Renal cortex interstitium (tissue), 15 donors: ENCODE measurements at places on chromosomes 3 and 15.

DNA sequence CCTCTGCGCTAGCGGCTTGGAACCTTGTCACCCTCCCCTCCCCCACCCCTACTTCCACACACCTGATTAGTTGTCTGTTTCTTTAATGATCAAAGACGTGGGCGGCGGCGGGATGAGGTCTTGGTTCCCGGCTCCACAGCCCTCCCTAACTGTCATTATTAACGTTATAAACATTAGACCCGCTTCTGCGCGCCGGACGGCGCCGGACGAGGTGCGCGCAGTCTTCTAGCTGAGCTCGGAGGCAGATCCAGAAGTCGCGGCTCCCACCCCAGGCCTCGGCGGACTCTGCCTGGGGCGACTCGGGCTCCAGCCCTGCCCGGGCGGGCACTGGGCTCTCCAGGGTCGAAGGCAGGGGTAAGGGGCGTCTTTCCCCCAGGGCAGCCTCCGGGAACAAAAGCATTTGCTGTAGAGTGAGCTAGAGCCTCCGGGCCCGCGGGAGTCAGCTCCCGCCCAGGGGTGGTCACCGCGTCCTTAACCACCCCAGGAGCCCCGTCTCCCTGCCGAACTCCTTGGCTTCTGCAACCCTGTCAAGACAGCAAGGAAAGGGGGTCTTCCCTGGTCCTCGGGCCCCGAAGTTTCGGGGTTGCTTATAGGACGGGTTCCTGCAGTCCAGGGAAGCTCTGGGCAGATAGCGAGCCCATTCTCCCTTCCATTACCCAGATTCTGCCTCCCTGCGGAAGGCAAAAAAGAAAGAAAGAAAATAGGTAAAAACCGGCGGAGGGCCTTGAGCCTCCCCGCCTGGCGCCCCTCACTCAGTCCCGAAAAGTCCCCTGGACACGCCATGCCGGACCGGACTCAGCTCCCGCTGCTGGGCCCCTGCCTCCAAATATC, 2.2 kb upstream of the ISLR2 start:
- no peak for DNase-seq

GRCh38 chr3:40850861-40851260, 326.1 kb downstream of the ZNF621 start:
- DNase-seq = peak; percentile 20

DNA sequence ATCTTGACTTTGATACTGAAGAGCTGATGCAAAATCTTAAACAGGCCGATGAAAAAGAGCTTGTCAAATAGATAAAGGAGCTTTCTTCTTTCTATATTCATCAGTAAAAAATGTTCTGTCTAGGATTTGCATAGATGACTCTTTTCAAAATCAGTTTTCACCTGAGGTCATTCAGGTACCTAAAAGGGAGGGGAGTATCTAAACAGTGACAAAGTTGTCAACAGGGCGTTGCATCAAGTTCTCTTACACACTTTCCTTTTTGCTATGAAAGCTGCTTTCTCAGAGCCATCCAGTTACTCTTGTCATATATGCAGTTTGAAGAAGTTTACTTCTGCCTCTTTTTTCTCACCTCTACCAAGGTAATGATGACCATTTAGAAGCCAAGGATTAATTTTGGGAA, 60.0 kb downstream of the AKAP13 start:
- DNase-seq = no peak

GRCh38 chr3:101781166-101781565, 2.2 kb downstream of the NXPE3 start:
- DNase-seq = no peak

DNA sequence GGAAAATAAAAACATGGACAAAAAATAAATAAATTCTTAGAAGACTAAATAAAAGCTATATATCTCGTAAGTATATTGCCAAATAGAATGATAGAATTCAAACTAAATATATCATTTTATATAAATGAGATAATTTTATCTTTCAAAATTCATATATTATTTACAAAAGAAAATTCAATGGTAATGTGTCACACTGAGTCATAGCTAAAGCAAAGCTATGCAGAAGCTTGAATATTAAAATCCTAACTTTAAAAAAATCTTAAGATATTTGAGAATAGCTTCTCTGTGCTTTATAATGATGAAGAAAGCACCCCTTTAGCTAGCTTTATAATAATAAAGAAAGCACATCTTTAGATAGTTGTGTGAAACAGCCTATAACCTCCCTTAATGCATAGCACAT, 1010.8 kb downstream of the OTOL1 start:
- DNase-seq = no peak

GRCh38 chr3:122679085-122679881, 1.4 kb upstream of the PARP14 start:
- peak; percentile 54 for DNase-seq

DNA sequence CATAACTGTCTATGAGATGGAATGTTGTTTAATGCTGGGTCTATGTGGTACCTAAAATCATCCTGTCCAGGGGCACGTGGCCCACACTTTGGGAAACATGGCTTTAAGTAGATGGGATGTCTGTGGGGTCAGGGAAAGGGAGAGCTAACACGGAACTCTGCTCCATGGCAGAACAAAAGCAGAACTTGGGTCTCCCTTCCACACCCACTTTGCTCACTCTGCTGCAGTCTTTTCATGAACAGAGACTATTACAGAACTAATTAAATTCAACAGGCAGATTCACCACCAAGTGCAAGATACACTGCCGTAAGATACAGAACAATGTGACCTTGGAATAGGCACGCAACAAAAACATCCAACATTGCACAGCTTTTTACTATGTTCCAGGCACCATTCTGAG, 28.2 kb downstream of the POPDC2 start:
- no peak for DNase-seq

GRCh38 chr3:73719413-73719851, 94.7 kb upstream of the PDZRN3 start:
- no peak for DNase-seq

- no peak for DNase-seq
Observed at GRCh38 chr15:60893886-60894285, 335.2 kb downstream of the RORA start.

- DNase-seq = no peak
Observed at GRCh38 chr3:198067416-198067815, 107.4 kb downstream of the LMLN start.

DNA sequence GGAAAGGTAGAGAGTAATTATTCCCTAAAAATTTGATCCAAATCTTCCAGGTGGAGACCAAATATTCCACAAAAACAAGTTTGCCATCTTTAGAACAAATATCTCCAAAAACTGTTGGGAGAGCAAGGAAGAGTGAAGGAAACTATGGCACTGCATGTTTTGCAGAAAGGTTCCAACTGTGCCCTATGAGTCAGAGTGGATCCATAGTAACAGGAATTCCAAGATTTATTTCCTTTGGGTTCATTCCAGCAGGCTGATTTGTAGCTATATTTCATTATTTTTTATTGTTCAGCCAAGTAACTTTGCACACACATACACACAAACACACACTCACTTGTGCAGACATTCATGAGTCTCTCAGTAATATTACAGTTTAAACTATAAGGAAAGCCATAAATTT, 459.7 kb upstream of the EPHA6 start:
- no peak for DNase-seq

DNA sequence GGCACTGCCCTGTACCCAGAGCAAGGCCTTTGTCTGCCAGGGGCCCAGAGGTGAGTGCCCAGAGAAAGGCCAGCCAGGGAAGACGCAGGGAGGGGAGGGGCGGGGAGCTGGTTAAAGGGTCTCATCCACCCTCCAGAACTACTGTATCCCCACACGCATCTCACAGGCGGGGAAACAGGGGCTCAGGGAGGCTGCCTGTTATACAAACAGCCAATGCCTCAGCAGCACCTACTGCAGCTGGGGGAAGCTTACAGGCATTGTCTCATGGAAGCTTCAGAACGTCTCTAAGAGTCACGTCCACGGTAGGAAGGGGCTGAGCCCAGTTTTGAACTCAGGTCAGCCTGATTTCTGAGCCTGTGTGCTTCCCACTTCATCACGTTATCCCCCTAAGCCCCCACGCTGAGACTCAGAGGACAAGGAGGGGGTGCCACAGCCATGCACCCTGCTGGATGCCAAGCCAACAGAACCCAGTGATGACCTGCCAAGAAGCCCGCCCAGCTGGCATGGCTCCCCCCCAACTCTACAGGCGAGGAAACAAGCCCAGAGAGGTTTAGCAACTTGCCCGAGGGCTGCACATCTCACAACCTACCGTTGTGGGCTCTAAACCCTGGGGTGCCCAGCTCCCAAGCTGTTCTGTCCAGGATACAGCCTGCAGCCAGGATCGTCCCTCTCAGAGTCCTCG, 54.5 kb downstream of the IQSEC1 start:
- DNase-seq = no peak

- DNase-seq = no peak
Observed at GRCh38 chr15:55654561-55655031, 66.5 kb upstream of the PYGO1 start.

- no peak for DNase-seq
Observed at GRCh38 chr15:40501487-40501886, 30.7 kb downstream of the CHST14 start.

- peak; percentile 43 for DNase-seq
Observed at GRCh38 chr15:38843736-38844590, 279.3 kb upstream of the RASGRP1 start.
